Transverse colon (tissue), 4 donors: ENCODE measurements at places on chromosomes 4 and X.

GRCh38 chr4:143512978-143513313, 556 bp upstream of the SMARCA5 start:
- no peak for DNase-seq

GRCh38 chrX:118807151-118808017, 16.2 kb upstream of the ZCCHC12 start:
- DNase-seq: peak; percentile 47

DNA sequence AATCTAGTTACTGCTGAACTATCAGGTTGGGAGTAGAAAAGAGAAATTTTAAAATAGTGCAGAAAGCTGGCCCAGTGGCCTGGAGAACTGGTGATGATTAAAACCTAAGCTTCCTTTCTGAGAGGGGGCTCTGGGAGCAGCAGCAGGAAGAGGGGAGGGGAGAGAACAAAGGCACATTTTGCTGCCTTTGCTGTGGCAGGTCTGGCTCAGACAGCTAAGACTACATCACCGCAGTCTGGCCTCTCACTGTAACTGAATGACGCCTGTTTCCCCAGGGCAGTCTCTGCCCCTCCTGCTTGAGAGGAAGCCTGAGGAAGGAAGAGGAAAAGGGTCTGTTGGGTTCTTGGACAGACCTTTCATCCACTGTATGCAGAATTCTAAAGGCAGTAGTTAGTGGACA, 148.5 kb downstream of the FRAS1 start:
- DNase-seq: no peak

DNA sequence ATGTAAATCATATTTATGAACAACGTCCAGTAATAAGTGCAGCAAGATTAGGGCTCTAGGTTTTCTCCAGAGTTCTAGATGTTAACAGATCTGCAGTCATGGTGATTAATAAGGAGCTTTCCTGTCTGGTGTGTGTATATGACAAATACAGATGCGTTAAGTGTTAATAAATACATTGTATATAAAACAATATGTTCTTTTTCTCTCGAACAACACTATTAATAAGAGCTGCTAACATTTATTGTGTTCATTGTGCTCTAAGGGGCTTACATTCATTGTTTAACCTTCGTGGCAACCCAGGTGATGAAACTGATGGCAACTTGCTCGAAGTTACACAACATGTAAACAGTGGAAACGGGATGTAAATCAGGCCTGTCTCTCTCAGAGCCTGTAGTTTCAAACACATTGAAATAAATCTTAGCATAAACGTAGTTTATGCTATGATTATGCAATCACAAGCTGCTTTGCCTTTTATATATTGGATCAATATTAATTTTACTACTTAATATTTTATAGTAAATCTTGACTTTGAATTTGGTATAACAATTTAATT, 547 bp upstream of the CLGN start:
- DNase-seq: no peak

GRCh38 chr4:15318621-15319348, 109.0 kb upstream of the C1QTNF7 start:
- DNase-seq: no peak
